ENCODE measurements at places on chromosomes 1 and 21. TPM values are rescaled to one million over a fixed set of nuclear protein-coding genes. Genes with fewer than 3 reads are reported as not detected.

The KLHDC7A gene
- not detected for total RNA-seq

DNA sequence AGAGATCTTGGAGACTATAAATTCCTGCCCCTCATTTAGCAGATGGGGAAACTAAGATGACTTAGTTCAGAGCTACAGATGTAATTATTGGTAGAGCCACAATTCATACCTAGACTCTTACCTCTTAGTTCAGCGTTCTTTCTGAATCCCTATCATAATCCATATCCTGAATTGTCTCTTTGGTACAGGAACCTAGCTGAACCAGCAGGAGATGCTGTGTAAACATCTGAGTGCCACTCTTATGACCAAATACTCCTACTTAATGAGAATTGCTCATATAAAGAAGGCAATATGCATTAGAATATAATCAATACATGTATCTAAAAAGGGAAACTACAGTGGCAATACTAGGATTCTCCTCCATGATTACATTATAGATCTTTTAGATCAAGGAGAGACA is 459.0 kb downstream of the SIPA1L2 start:
- DNase-seq = no peak

DNA sequence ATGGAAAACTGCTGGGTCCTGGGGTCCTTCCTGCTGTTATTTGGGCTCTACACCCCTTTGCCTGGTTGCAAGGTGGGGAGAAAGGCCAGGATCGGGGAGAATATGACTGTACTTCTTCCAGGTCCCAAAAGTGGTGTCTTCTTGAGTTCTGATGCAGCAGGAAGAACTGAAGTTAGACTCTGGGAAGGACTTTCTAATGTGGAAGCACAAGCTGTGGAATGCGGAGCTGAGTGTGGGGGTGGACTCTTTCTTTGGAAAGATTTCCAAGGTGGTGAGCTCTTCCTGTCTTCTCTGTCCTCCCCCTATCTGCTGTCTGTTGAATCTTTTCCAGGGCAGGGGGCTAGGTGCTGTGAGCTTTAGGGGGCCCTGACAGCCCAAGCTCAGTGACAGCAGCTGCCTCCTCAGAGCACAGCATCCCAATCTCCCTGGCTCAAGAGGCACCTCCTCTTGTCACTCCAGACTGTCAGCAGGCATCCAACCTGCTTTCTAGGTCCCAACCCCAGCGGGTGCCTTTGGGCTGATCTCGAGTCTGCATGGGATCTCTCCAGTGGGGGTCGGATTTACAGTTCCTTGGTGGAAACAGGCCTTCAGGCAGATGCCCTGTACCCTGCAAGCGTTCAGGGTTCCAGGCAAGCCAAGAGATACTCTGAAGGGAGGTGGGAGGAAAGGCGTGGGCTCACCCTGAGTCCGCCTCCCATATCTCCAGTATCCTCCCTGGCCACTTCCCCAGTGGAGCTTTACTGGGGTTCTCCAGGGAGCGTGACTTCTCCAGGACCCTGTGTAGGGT is 23.2 kb downstream of the ADORA1 start:
- no peak for DNase-seq

DNA sequence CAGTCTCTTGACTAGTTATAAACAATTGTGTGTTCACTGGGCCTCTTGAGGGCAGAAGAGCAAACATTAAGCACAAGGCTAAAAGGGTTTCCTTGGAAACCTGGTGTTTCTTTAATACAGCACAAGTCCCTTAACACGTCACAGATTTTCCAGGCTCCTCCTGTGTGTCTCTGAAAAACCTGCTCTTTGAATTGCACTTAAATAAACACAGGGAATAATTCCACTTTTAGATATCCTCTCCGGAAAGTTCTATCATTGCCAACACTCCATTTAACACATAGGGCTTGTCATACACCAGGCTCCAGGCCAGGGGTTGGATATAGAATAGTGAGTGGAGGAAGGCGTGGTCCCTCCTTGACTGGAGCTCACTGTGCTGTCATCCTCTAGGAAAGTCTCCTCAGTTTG is 442.6 kb downstream of the DSCAM start:
- DNase-seq = no peak
